Non-pigmented ciliary epithelial cell (primary cell): ENCODE measurements at places on chromosomes 13 and 19.

DNA sequence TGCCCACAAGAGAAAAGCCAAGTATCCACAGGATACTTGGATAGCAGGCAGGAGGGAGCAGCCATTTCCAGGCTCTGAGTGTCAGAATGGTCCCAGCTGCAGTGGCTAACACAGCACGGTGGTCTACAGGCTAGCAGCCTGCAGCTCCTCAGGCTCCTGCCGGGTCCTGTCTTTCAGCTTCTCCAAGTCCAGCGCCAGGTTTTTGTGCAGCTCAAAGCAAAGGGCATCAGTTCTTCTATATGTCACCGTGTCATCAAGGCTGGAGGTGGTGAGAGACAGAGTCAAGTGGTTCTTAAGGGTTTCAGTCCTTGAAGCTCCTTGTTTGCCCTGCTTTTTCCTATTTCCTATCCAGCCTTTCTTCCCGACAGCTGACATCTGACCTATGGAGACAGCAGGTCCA is 188.6 kb downstream of the NUFIP1 start:
- no peak for DNase-seq

DNA sequence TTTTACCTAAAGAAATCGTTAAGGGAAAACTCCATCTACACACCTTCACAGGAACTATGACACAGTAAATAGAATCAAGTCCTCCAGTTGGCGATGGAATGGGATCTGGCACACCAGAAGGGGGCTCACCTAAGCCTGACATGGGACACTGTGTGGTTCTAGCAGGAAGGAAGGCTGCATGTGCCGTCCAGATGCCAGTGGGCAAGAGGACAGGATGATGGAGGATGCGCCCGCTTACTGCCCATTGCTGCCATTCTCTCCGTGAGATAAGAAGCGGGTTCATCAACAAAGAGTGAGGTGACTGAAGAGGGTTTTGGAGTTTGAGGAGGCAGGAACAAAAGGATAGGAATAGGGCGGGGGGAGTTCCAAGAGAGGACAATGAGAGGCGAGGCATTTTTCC is 2.9 kb upstream of the CYP2F1 start:
- no peak for DNase-seq

- no peak for DNase-seq
These were observed 2.3 kb upstream of the ZNF787 start for GRCh38 chr19:56123266-56123891.

GRCh38 chr13:38899571-38899970 is 91.1 kb downstream of the STOML3 start:
- DNase-seq, result no peak

DNA sequence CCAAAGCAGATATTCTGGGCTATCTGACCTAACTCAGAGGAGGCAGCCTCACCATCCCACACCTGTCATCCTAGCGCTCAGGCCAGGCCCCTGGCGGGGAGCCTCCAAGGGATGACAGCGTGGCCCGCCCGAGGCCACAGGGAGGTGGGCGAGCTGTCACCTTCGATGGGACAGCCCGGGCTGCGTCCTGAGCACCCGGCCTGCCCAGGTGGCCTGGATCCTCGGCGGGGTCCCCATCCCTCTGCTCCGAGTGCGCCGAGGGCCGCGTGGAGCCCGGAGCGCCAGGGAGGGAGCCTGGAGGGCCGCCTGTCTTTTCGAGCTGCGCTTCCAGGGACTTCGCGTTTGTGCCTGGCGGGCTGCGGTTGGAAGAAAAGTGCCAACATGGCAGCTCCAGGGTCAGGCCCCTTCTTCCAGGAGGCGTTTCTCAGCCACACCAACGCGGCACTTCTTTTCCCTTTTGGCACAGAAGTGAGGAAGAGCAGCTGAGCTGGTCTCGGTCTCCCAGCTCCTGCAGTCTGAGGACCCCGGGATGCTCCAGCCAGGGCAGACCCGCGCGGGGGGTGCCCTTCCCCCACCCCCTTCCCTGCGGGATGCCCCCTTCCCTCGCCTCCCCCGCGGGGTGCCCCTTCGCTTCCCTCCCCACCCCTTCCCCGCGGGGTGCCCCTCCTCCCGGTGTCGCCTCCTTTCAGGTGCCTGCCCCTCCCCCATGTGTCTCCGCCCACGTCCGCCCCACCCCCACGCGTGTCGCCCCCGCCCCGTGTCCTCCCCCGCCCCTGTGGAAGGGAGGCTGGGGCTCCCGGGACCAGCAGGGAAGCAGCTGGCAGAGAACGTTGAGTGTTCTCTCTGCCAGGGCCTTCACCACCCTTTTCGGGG is 42.3 kb downstream of the GJA3 start:
- DNase-seq, result no peak

- DNase-seq, result no peak
These were observed 128.7 kb downstream of the LIG4 start for GRCh38 chr13:108086678-108087077.

DNA sequence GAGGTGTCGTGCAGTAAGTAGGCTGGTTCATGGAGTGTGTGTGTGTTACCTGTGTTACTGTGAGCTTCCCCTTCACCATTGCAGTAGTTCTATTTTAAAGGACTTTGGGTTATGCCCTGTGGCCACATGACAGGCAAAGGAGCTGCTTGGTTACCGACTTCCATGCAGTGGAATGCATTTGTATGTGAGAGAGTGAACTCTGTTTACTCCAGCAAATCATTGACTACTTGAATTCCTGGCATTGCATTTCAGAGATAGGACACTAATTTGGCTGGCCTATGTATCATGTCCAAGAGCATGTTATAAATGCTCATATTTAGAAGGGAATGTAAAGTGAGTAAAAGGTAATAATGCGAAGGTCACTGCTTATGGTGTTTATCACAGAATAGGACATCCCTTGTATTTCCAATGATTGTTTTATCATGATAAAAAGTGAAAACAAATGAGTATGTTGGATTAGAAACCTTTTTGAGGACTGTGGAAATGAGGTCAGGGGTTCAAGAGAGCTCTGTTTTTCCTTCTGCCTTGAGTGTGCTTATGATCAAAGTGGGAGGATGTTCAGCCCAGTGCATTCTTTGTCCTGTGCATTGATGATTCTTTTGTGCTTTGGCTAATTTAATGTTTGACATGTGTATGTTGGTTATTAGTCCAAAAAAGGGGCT is 156.5 kb downstream of the LMO7 start:
- no peak for DNase-seq

- no peak for DNase-seq
These were observed 48.4 kb downstream of the KCTD12 start for GRCh38 chr13:76837801-76838200.

GRCh38 chr13:21405309-21405708 is 53.8 kb downstream of the ZDHHC20 start:
- no peak for DNase-seq

- no peak for DNase-seq
These were observed 1190.5 kb upstream of the SLC10A2 start for GRCh38 chr13:104256701-104257100.

GRCh38 chr19:852136-853013 is at the start of gene ELANE:
Gene ELANE (plus strand): TSS chr19:852303. CDS start chr19:852329, 26 bp downstream.
- no peak for DNase-seq

- DNase-seq, result no peak
These were observed 727 bp downstream of the CNMD start for GRCh38 chr13:52738719-52739467.

DNA sequence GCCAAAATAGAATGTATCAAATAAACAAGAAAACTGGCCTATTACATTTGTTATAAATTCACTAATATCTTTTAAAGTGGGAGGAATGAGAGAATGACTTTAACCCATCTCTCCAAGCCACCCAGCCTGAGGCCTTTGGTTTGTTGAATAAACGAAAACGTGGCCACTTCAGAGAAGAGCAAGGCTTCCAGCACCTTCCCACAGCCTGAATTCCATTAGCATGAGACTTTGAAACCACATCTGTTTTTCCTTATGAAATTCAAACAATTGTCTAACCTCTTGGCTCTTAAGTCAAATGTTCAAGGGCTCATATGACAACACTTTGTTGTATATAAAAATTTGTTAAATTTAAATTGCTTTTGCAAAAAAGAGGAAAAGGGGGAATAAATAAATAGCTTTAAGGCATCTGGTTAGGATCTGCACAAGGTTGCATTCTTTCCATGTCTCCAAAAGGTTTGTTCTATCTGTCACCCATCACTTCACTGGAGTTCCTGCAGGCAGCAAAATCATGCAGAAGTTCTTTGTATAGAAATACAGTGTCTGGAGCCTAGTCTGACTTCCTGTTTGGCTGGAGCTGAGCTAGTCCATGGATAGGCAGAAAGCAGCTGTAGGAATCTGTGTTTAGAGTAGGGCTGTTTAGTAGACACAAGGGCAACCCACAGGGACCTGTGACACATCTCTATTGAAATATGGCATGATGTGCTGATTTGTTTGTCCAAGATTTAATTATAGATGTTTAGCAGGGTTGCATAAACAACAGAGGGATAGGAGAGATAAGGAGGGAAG is 502.3 kb downstream of the KCTD12 start:
- DNase-seq, result peak; percentile 89

DNA sequence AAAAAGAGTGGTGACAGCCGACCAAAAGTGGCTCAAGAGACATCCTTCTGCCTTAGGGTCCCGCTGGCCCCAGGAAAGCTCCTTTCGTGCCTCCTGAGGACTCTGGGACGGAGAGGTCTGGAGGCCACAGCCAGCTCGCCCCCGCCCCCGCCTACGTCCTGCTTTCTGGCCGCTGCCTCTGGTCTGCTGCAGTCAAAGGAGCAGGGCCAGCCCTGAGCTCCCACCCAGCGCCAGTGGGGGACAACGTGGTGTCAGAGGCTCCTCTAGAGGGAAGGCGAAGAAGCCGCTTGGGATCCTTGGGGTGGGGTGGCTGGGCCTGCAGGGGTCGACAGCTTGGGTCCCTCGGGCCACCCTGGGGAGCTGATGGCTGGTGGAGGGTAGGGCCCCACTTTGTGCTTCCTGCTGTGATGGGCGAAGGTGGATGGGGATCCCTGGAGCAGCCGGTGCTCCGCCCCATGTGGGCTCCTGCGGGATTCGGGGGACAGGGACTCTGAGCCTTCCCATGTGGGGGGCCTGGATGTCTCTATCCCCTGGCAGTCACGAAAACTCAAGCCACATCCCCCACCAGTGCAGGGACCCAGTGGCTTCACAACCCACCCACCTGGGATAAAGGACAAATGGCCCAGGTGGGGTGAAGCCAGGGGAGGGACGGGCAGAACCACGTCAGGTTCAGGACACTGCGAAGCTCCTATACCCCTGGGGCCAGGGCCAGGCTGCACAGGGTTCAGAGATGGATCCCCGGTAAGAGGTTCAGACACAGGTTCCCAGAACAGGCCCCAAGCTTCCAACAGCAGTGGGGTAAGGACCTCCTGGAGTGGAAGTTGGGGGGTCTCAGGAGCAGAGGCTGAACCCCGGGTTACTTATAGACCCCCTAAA is 9.0 kb upstream of the DIRAS1 start:
- no peak for DNase-seq

- no peak for DNase-seq
These were observed 2.5 kb downstream of the TMEM259 start for GRCh38 chr19:1018393-1018792.

DNA sequence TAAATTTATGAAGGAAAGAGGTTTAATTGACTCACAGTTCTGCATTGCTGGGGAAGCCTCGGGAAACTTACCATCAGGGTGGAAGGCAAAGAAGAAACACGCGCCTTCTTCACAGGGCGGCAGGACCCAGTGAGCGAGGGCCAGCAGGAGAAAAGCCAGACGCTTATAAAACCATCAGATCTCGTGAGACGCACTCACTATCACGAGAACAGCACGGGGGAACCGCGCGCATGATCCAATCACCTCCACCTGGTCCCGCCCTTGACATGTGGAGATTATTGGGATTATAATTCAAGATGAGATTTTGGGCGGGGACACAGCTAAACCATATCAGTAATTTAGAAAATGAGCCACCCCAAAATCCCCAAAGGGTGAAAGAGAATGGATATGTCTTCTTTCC is 187.1 kb downstream of the RAP2A start:
- no peak for DNase-seq

DNA sequence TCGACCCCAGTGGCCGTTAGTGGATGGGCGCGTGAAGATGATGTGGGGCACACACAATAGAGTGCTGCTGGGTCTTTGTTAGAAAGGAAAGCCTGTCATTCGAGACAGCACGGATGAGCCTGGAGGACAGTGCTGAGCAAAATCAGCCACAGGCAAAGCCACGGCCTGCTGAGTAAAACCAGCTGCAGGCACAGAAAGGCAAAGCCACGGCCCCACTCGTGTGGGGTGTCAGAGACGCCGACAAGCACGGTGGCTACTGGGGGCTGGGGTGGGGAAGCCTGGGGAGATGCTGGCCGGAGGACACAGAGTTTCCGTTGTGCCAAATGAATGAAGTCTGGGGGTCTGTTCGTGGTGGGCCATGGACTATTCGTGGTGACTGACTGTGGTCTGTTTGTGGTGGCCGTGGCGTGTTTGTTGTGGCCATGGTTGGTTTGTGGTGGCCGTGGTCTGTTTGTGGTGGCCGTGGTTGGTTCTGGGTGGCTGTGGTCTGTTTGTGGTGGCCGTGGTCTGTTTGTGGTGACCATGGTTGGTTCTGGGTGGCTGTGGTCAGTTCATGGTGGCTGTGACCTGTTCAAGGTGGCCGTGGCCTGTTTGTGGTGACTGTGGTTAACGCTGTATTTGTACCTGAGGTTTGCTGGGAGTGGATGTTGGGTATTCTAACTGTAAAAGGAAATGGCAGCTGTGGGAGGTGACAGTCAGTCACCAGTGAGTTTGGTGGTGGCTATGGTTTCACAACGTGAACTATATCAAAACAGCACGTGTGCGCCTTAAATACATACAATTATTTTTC is 36.3 kb downstream of the MCF2L start:
- no peak for DNase-seq

- no peak for DNase-seq
These were observed 15.5 kb downstream of the APLP1 start for GRCh38 chr19:35883882-35884281.

- DNase-seq, result no peak
These were observed 43.0 kb upstream of the CSNK1A1L start for GRCh38 chr13:37148501-37148900.

DNA sequence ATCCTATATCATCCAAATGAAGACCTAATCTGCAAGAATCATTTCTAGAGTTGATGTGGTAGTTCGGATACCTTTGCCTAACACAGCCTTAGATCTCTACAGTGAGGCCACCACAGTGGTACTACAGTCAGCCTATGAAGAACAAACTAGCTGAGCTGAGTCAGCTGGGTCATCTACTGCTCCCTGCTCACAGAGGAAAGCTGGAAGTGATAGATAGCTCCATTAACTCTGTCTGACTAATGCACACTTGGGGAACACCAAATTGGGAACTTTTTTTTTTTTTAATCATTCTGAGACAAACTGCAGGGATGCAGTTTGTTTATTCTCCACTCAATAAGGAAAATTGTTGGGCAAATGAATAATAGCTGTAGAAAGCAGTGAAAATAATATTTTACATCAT is 1160.6 kb downstream of the PCDH9 start:
- no peak for DNase-seq

DNA sequence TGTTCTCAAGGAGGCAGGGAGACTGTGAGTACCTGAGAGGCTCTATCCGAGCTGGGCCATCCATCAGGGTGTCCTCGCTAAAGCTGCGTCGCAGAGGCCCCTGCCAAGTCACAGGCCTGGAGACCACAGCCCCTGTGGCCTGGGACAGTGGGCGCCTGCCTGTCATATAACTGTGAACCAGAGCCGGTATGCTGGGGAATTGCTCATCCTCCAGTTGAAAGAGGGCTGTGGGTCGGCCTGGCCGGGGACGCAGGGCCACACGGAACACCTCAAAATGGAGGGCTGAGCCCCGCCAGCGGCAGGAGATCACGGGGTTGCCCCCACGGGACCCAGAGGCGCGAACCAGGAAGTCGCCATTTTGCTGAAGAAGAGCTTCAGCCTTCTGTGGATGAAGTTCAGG is 6.6 kb downstream of the SH2D3A start:
- no peak for DNase-seq
